A375 (cell line): ENCODE measurements at places on chromosomes 2 and 18. TPM values are rescaled to one million over a fixed set of nuclear protein-coding genes. Genes with fewer than 3 reads are reported as not detected.

ANO7 gene
- total RNA-seq = 0.19 and 1.0 TPM in 2 replicates

MC4R gene
- 0.23 TPM in 1 of 2 replicates, not detected in the other for total RNA-seq

MZT2B gene
- total RNA-seq = 185 and 203 TPM in 2 replicates

POTEI gene
- 2.8 and 3.1 TPM in 2 replicates for total RNA-seq

KCNS3 gene
- total RNA-seq = 2.8 and 11.2 TPM in 2 replicates

DSG1 gene
- total RNA-seq = not detected in 2 replicates

GPBAR1 gene
- total RNA-seq = 0.21 TPM in 1 of 2 replicates, not detected in the other

CD207 gene
- 0.11 TPM in 1 of 2 replicates, not detected in the other for total RNA-seq

POTEE gene
- 32.4 and 36.1 TPM in 2 replicates for total RNA-seq

RGPD4 gene
- not detected in 2 replicates for total RNA-seq

DCTN1 gene
- 78.8 and 83.3 TPM in 2 replicates for total RNA-seq

DAW1 gene
- 0.11 TPM in 1 of 2 replicates, not detected in the other for total RNA-seq

SH3BP4 gene
- 18.9 and 20.3 TPM in 2 replicates for total RNA-seq

TTC32 gene
- 9.3 and 11.8 TPM in 2 replicates for total RNA-seq

SGO2 gene
- total RNA-seq = 6.6 and 9.0 TPM in 2 replicates

ESPNL gene
- total RNA-seq = 0.40 and 0.41 TPM in 2 replicates

TBR1 gene
- not detected in 2 replicates for total RNA-seq

PRKAG3 gene
- not detected in 2 replicates for total RNA-seq

ABCG8 gene
- total RNA-seq = not detected in 2 replicates

CDH20 gene
- total RNA-seq = 0.13 TPM in 1 of 2 replicates, not detected in the other

ADD2 gene
- 11.0 and 20.1 TPM in 2 replicates for total RNA-seq

ADAM23 gene
- total RNA-seq = 2.9 and 4.9 TPM in 2 replicates

NTSR2 gene
- total RNA-seq = not detected in 2 replicates

PAIP2B gene
- total RNA-seq = 0.27 and 0.34 TPM in 2 replicates

ATG9A gene
- total RNA-seq = 38.7 and 42.7 TPM in 2 replicates

TNP1 gene
- not detected in 2 replicates for total RNA-seq

EGR4 gene
- total RNA-seq = 0.05 TPM in 1 of 2 replicates, not detected in the other

FAM237A gene
- not detected in 2 replicates for total RNA-seq

LRRC30 gene
- total RNA-seq = not detected in 2 replicates

NT5DC4 gene
- not detected in 2 replicates for total RNA-seq

MCM6 gene
- 28.5 and 32.9 TPM in 2 replicates for total RNA-seq

MYOM1 gene
- total RNA-seq = 0.08 and 0.41 TPM in 2 replicates

IGFBP5 gene
- 43.6 and 55.6 TPM in 2 replicates for total RNA-seq

SRD5A2 gene
- total RNA-seq = not detected in 2 replicates

DSC3 gene
- 2.6 and 3.1 TPM in 2 replicates for total RNA-seq

KLF11 gene
- total RNA-seq = 11.4 and 13.0 TPM in 2 replicates

C2orf66 gene
- total RNA-seq = 0.15 TPM in 1 of 2 replicates, not detected in the other

PLEK gene
- not detected in 2 replicates for total RNA-seq

ACTG2 gene
- total RNA-seq = not detected in 2 replicates

IL1RN gene
- not detected in 2 replicates for total RNA-seq

VWC2L gene
- not detected in 2 replicates for total RNA-seq

UGT1A10 gene
- not detected in 2 replicates for total RNA-seq

BZW1 gene
- 163 and 202 TPM in 2 replicates for total RNA-seq

COLEC11 gene
- total RNA-seq = not detected in 2 replicates

TXNDC9 gene
- total RNA-seq = 19.4 and 30.2 TPM in 2 replicates

PLEKHH2 gene
- total RNA-seq = 3.5 and 3.6 TPM in 2 replicates

C2orf78 gene
- not detected in 2 replicates for total RNA-seq

CAVIN2 gene
- total RNA-seq = 0.27 TPM in 1 of 2 replicates, not detected in the other

REG3A gene
- not detected in 2 replicates for total RNA-seq

RANBP2 gene
- total RNA-seq = 26.0 and 33.7 TPM in 2 replicates

NFATC1 gene
- 2.7 and 5.0 TPM in 2 replicates for total RNA-seq

KRTCAP3 gene
- total RNA-seq = 0.60 TPM in 1 of 2 replicates, not detected in the other

CHAC2 gene
- 11.7 and 14.1 TPM in 2 replicates for total RNA-seq

LGALSL gene
- total RNA-seq = 1.8 and 4.8 TPM in 2 replicates

LIMS3 gene
- 0.11 TPM in 1 of 2 replicates, not detected in the other for total RNA-seq

FLACC1 gene
- 0.68 and 1.1 TPM in 2 replicates for total RNA-seq
